Activated CD4-positive, alpha-beta T cell treated with anti-CD3 and anti-CD28 coated beads, Interleukin-2, amount 50 U/mL, for 48 hours (primary cell): ENCODE measurements at places on chromosomes 1 and 21.

GRCh38 chr1:95028954-95029353 lies 43.8 kb downstream of the ALG14 start:
- DNase-seq, result no peak

DNA sequence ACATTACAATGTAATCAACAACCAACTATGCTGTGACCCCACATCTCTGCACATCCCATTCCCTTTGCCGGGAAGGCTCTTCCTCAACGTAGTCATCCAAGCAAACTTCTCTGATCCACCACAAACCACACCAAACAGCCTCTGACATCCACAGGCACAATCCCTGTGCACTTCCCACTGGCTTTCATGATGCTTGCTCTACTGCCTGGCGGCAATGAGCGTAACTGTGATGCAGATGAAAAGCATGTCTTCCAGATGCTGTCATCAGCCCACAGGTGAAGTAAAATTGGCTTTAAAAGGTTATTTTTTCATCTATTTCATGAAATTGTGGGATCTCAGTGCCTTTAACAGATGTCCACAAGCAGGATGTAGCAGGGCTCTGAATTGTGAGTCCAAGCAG lies 635.2 kb downstream of the SMYD3 start:
- no peak for DNase-seq

DNA sequence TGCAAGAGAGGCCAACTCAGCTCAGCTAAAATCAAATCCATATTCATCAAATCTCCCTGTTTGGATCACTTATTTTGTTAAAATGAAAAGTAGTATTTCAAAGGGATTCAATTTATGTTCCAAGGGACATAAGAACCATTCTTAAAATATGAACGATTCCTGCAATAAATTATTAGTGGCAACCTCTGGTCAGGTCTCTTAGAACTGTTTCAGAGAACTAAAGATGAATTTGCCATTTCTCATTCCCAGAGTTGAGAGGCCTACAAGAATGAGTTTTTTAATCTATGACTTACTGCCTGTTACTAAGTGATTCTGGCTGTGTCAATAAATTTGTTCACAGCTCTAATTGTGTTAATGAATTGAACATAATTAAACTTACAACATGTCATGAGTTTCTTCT lies 268.5 kb downstream of the SPATA17 start:
- DNase-seq, result no peak

GRCh38 chr1:27097484-27097917 lies 57.4 kb downstream of the SLC9A1 start:
- peak; percentile 83 for DNase-seq

- peak; percentile 70 for DNase-seq
These were observed 180.4 kb downstream of the FGGY start for GRCh38 chr1:59477286-59477685.

- peak; percentile 63 for DNase-seq
These were observed 64.0 kb downstream of the ITPKB start for GRCh38 chr1:226674892-226675714.

- DNase-seq, result no peak
These were observed 730 bp downstream of the OLIG1 start for GRCh38 chr21:33070744-33070997.

- DNase-seq, result no peak
These were observed 802.8 kb upstream of the CXADR start for GRCh38 chr21:16709866-16710550.

GRCh38 chr21:32795376-32795775 lies 23.8 kb upstream of the PAXBP1 start:
- no peak for DNase-seq

GRCh38 chr1:169133801-169134502 lies 27.5 kb downstream of the ATP1B1 start:
- no peak for DNase-seq

- no peak for DNase-seq
These were observed 29.5 kb downstream of the ADSS2 start for GRCh38 chr1:244422174-244422573.

DNA sequence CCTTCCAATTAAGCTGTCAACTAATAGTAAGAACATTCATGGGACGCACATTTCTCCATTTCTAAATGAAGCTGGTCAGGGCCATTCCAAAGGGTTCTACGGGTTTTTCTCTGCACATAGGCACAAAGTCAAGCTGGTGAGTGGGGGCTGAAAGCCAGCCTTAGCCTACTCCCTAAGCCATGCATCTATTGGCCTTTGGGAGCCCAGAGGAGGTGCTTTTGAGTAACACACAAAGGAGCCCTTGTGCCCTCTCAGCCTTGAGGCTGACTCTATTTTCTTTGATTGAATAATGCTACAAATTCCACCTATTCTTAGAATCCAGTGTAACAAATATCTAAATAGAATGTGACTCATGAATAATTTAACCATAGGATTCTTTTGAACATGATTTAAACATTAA lies 73.6 kb downstream of the RGS13 start:
- no peak for DNase-seq

DNA sequence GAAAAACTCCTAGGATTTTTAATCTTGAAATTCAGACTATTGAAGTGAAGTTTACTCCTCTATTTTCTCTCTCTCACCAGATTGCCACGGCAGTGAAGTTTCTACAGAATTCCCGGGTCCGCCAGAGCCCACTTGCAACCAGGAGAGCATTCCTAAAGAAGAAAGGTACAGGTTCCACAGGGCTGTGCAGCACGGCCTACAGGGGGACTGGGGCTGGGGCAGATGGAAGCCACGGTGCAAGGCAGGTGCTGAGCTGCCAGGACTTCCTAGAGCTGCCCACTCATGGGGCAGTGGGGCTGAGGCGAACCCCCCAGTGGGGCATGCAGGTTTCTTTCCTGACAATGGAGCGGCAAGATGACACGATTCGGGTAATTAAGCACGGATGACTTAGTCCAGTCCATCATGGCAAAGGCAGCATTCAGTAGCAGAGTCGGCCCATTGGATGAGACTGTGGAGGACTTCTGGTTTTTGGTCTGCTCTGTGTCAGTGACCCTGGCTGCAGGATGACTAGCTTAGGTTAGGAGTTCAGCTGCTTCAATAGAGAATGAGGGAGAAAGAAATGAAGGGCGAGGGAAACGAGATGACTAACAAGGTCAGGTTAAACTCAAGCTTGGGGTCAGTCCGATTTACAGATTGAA lies 61.5 kb downstream of the PEX14 start:
- no peak for DNase-seq

DNA sequence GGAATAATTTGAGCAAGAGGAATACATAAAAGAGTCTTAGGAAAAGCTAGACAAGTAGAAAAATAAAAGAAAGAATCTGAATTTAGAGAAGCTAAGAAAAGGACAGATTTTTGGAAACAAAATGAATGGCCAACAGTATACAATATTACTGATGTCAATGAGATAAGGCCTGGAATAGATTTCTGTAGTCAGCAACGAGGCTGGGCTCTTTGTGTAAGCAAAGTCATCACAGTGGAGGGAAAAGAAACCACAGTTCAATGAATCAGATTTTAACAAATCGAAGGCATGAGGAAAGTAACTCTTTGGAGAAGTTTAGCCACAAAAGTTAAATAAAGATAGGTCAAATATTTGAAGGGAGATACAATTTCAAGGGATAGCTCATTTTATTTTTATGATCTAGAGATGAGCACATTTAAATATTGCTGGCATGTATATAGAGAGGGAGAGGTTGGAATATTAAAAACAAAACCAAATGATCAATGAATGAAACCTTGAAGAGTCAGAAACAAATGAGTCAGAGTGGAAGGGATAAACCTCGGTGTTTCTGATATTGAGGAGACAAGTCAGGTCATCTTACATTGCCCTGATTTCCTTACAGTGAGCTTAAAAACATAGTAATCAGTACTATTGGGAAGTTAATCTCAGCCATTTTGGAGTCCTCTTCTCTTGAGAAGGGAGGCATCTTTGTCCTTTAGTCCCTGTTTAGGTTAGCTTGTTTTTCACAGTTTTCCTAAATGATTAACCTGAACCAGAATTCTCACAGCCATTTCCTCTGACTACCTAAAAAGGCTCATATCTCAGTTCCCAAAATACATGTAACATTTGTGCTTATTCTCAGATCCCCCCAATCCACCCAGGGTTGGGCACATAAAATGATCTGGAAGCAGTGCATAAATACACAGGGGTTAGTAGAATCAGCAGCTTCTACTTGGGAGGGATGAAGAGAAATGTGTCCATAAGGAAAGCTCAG lies 620.0 kb upstream of the B3GALT2 start:
- no peak for DNase-seq

- DNase-seq, result no peak
These were observed 98.8 kb downstream of the MTR start for GRCh38 chr1:236893626-236894545.

- DNase-seq, result no peak
These were observed 8.6 kb downstream of the ADAMTSL4 start for GRCh38 chr1:150557813-150558212.

GRCh38 chr1:76317299-76317900 lies 242.9 kb downstream of the ST6GALNAC3 start:
- DNase-seq, result no peak

DNA sequence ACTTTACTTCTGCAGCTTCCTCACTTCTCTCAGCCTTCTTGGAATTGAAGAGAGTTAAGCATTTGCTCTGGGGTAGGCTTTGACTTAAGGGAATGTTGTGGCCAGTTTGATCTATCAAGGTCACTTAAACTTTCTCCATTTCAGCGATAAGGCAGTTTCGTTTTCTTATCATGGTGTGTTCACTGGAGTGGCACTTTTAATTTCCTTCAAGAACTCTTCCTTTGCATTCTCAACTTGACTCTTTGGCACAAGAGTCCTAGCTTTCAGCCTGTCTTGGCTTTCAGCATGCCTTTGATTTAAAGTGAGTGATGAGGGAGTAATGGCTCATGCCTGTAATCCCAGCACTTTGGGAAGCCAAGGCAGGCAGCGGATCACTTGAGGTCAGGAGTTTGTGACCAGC lies 38.7 kb downstream of the HS2ST1 start:
- no peak for DNase-seq

GRCh38 chr1:205421798-205422197 lies at the start of gene LEMD1:
Gene LEMD1 (minus strand): TSS chr1:205422056. CDS start chr1:205420536, 1,520 bp downstream.
- DNase-seq, result no peak

DNA sequence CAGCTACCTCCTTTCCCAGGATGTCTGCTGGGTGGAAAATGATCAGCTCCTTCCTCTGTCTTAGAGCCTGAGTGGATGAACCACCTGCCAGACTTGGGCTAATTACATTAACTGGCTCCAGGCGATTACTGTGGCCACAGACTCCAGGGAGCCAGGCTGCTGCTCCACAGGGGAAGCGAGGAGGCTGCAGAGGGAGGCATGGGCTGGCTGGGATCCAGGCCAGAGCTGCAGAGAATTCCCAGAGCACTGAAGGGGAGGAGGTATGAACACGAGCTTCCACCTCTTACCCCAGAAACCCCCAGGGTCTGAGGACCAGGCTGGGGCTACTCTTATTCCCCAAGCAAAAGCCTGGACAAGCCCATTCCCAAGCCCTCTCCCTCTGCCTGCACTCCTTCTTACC lies 136.0 kb upstream of the KLHDC7A start:
- no peak for DNase-seq

- DNase-seq, result no peak
These were observed 216.2 kb downstream of the PLPP3 start for GRCh38 chr1:56363007-56363770.

DNA sequence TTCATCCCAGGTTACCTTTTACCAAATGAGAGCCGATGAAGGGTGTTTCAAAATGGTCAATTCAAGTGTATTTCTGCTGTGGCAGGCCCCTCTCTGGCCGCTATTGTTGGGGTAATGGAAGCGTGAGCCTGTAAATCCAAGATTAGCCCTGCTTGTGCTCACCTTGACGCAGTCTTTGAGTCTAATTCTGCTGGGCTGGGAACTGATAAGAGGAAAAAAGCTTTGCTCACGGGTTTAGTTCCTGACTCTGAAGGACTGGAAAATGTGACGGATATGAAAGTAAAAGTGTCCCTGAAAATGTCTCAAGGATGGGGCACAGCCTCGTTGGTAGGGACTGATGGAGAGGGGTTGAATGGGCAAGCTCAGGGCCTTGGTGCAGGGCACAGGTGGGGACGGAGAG lies 125.9 kb upstream of the GALNT2 start:
- no peak for DNase-seq
